ENCODE measurements at places on chromosomes 2 and 18.

GRCh38 chr18:34695310-34695709 is 14.8 kb upstream of the DTNA start:
- no peak for DNase-seq

DNA sequence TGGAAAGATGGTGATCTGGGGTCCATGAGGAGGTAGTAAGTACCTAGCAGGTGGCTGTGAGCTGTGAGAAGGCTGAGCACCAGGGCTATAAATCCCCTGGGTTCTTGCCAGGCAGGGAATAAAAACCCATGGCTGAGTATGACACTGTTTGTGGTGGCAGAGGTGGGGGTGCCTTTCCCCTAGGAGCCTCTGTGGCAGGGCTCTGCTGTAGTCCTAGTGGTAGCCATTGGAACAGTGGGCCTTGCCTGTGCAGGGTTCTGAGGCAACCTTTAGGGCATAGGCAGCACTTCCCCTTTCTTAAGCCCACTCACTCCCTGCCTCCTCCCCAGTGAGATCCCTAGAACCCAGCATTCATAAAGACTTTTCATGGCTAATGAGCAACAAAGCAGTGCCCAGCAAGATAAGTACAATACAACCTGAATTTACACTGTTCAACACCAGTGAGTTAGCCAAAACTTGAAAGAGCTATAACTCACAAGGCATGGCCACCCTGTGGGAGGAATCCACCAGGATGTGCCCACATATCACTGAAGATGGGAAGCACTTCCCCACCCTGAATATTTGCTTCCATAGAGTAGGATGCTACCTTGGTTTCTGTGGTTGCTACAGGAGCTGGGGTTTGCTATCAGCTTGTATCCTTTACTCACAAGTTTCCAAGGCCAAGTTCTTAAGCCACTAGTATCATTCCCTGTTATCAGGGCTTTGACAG is 100.9 kb upstream of the NEUROD1 start:
- DNase-seq: no peak

- DNase-seq: no peak
Observed at GRCh38 chr2:27756544-27757498, 14.7 kb upstream of the MRPL33 start.

GRCh38 chr2:57979158-57979557 is 67.4 kb upstream of the VRK2 start:
- no peak for DNase-seq

- no peak for DNase-seq
Observed at GRCh38 chr2:1602278-1603010, 141.9 kb downstream of the PXDN start.

DNA sequence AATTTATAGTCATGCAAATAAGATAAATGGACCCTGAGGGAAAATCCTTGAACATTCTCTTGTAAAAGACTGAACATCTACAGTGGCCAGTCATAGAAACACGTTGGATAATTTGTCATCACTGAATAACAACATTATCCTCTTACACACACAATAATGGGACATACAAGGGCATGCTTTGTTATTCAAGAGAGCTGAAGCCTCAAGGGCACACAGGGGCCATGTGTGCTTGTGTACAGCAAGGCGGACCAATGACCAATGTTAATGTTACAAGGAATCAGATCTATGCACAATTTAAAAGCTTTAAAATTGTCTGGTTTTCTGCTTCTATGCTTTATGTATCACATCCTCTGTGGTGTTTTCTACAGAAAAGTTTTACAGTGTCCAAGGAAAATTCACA is 23.7 kb downstream of the COL6A3 start:
- DNase-seq: no peak

- DNase-seq: no peak
Observed at GRCh38 chr2:127619203-127619590, 26.8 kb upstream of the GPR17 start.

- DNase-seq: no peak
Observed at GRCh38 chr18:22165049-22165602, 4.3 kb upstream of the GATA6 start.

GRCh38 chr2:241514553-241514952 is 6.2 kb upstream of the STK25 start:
- no peak for DNase-seq

DNA sequence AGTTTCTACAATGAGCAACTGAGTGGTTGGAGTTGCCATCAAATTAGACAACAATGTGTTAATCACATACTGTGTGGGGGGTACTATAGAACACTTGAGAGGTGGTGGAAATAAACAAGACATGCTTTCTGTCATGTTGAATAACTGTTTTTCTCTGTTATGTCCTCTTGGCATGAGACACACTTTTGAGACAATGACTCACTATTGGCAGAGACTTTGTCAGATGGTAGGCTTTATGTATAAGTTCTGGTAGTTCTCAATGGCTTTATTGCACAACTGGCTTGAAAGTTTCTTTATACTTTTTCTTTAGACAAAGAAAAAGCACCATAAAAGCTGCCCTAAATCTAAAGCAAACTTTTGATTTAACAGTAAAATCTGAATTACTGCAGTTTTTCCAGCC is 578.7 kb downstream of the ADCYAP1 start:
- DNase-seq: no peak

DNA sequence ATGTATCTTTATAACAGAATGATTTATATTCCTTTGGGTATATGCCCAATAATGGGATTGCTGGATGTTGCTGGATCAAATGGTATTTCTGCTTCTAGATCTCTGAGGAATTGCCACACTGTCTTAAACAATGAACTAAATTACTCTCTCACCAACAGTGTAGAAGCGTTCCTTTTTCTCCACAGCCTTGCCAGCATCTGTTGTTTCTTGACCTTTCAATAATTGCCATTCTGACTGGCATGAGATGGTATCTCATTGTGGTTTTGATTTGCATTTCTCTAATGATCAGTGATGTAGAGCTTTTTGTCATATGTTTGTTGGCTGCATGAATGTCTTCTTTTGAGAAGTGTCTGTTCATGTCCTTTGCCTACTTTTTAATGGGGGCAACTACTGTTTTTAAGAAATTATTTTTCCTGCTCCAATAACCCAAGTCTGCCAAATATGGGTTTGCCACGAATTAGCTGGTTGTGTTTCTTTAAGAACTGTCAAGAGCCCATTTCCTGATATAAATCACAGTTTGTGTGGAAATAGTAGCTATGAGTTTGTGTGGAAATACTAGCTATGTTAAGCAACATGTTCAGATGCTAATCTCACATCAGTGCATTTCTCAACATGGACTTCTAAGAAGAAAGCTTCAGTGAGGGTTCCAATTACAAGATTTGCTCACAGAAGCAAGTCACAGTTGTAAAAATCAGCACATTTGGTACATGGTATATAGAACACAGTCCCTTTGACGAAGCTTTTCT is 259.4 kb downstream of the ANAPC1 start:
- DNase-seq: no peak

DNA sequence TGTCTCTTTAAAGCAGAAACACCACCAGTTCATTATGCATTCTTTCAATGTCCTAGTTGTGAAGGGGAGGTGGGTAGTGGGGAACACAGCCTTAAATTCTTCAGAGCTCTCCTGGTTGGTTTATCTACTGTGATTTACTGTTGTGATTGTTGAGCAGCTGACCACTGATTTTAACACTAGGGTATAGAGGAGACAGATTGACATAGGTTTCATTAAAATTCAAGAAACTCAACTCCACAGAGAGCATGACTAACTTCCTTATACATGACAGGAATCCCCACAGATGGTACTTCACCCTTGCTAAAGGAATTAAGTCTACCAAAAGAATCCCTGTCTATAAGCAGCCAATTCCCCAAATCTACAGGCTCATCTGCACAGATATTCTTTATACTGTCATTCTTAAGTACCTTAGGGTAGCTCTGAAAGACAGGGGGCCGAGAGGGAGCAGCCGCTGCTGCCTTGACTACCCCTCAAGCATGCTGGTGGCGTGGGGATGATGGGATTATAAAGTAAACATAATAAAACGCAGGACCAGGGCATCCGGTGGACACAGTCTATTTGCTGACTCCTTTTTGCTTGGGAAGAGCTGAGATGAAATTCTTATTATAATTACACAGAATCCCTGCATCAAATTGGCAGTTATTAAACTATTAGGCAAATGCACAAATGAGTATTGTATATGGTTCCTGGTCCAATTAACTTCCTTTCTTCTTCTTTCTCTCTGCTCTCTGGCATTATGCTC is 1377.6 kb upstream of the PIK3C3 start:
- no peak for DNase-seq

DNA sequence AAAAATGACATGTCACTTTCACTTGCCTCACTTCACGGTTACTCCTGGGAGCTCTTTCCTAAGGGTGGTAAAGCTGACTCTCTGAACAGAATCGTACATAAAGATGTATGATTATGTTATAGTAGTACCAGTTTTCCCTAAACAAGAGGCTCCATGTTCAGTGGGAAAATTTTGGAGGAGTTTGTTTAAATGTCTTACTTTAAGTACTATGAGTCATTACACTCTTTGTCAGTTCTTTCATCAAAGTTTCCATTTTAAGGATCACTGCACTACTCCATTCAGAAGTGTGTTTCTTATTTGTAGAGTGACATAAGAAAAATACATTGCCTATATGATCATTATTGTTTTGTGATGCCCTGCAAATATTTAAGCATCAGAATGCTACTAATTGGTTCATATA is 121.1 kb upstream of the FIGN start:
- DNase-seq: no peak

- DNase-seq: no peak
Observed at GRCh38 chr2:69694894-69695849, 46.8 kb upstream of the ANXA4 start.

DNA sequence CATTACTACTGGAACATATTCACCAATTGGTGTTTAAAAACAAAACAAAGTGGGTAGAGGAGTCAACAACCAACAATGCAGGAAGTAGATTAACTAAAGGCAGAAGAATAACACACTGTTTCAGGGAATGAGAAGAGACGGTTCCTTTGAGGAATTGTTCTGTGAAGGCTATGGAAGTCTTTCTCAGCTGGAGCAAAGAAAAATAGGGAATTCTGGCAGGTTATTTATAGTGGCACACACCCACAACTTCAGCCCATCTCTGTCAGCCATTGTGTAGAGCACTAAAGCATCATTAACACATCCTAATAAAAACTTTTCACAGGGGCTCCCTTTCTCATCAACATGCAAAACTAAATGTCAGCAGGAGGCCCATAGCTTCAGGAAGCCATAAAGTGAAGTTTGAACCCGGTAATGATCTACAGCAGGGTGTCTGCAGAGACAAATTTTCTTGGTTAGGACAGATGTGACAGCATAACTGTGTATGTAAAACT is 113.6 kb downstream of the CDH2 start:
- DNase-seq: no peak

DNA sequence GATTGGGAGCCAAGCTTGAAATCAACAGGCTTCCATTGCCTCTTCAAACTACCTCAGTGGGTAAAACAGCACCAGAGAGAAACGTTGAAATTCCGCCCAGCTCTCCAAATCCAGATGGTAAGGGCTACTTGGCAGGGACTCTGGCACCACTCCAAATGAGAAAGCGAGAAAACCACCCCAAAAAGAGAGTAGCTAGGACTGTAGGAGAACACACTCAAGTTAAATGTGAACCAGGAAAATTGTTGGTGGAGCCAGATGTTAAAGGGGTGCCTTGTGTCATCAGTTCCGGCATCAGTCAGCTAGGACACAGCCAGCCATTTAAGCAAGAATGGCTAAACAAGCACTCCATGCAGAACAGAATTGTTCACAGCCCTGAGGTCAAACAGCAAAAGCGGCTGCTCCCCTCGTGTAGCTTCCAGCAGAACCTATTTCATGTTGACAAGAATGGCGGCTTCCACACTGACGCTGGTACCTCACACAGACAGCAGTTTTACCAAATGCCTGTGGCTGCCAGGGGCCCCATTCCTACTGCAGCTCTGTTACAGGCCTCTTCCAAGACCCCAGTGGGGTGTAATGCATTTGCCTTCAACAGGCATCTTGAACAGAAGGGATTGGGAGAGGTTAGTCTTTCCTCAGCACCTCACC is 167.3 kb downstream of the ASXL3 start:
- DNase-seq: no peak

- no peak for DNase-seq
Observed at GRCh38 chr2:185050804-185051203, 452.5 kb downstream of the ZNF804A start.

- no peak for DNase-seq
Observed at GRCh38 chr2:168432100-168432499, 24.0 kb upstream of the CERS6 start.

GRCh38 chr18:8458546-8459215 is 150.6 kb upstream of the RAB12 start:
- no peak for DNase-seq

- DNase-seq: no peak
Observed at GRCh38 chr2:46925474-46926351, 10.1 kb upstream of the MCFD2 start.

DNA sequence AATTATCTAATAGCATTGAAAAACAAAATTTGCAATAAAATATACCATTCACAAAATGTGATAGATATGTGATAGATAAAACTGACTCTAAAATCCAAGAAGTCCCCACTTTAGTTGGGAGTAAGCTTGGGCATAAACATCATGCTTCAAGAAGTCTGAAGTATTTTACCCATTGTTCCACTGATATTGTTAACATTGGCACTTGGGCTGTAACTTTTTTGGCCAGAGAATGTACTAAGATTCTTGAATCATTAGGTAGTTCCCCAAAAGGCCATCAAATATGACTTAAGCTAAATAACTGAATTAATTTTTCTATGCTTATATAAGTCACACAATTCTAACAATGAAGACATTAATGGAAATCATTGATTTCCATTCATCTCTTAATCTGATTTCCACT is 413.6 kb downstream of the CDH2 start:
- DNase-seq: no peak

DNA sequence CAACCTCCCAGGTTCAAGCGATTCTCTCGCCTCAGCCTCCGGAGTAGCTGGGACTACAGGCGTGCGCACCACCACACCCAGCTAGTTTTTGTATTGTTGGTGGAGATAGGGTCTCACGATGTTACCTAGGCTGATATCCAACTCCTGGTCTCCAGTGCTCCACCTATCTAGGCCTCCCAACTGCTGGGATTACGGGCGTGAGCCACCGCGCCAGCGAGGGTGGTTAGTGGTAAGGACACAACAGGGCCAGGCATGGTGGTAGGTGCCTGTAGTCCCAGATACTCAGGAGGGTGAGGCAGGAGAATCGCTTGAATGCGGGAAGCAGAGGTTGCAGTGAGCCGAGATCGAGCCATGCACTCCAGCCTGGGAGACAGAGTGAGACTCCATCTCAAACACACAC is 26.6 kb upstream of the DUSP2 start:
- DNase-seq: no peak

- no peak for DNase-seq
Observed at GRCh38 chr2:216285701-216286100, 86.6 kb downstream of the MARCHF4 start.

- no peak for DNase-seq
Observed at GRCh38 chr2:120384486-120385354, 38.8 kb downstream of the INHBB start.

- DNase-seq: no peak
Observed at GRCh38 chr2:37872192-37872750, 52.8 kb upstream of the RMDN2 start.

DNA sequence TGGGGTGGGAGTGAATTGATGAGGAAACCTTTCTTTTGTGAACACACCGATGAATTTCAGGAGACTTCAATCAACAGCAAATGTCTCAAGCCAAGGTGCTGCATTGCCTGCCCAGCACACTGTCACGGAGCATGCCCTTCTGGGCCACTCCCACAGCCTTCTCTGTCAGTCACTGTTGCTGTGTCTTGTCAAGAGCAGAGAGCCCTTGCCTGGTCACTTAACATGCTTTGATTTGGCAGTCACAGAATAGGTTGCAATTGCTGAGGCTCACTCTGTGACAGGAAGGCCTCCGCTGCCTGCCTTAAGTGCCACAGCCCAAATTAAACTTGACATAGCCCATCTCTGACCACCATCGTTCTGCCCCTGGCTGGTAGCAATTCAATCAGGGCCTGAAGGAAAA is 225.4 kb downstream of the PID1 start:
- DNase-seq: no peak

GRCh38 chr2:193580176-193580950 is 1385.6 kb upstream of the TMEFF2 start:
- no peak for DNase-seq
